ENCODE measurements at places on chromosomes 7 and 10.

DNA sequence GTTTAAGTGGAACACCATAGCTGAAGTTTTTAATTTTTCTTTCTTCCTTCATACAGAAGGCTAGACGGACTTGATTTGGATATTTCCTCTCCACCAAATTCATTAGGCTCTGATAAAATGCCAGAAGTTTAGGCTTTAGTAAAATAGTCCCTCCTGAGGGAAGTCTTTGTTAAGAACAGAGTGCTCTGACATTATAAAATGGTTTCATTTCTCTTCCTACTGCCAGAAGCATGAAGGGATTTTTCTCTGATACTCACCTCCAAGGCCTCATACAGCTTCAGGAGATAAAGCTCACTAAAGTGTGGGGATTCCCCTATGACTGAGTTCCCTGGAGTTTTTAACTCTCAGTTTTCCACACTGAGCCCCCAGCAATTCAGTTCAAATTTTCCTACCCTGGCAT is 1489.6 kb downstream of the REEP3 start:
- no peak for DNase-seq

GRCh38 chr10:28922127-28922526 is 244.8 kb downstream of the BAMBI start:
- DNase-seq: no peak

- no peak for DNase-seq
Observed at GRCh38 chr7:139526578-139527544, 3.4 kb downstream of the CLEC2L start.

GRCh38 chr10:316390-316789 is 181.1 kb downstream of the ZMYND11 start:
- DNase-seq: no peak

DNA sequence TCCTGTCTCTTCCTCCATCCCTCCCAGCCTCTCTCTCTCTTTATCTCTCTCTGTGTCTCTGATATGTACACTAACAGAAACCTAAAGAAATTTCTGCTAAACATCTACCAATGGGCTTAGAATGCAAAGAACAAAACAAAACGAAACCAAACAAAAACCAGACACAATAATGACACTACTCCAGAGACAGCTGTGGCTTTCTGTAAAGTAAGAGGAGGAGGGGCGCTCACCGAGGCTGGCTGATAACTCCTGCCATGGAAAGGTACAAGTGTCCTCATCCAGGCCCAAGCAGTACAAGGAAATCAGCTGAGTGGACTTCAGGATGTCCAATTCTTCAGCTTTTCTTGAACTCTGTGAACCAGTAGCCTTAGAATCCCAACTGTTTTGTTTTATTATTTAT is 70.4 kb upstream of the FZD8 start:
- DNase-seq: no peak

DNA sequence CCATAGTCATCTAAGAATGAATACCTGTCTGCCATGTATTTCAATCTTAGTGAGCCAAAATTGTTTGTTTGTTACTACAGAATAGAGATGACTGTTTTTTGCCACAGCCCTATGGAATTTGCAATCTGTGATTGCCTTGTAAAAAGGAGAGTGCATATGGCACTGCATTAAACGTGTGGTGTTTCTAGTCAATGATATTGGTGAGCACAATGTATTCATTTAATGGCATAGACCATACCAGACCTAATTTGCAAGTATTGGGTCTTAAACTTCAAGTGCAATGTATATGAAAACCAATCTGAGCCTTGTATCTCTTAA is 11.3 kb downstream of the INSIG1 start:
- DNase-seq: no peak

GRCh38 chr7:148695953-148696352 is 2.8 kb upstream of the CUL1 start:
- peak; percentile 26 for DNase-seq

DNA sequence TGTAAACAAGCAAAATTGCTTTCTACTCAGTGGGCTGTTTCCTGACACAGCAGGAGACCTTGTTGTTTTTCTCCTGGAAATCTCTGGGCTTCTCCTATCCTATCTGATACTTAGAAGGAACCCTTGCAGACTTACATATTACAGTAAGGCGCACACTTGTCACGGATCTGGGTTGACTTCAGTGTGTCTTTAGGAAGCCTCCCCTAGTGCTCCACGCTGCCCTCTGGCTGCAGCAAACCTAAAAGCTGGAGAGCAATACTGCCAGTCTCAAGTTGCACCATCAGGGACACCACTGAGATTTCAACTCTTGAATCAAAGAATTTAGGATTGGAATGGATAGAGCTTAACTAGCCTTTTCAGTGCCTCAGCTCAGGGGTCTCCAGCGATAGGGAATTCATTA is 495.3 kb downstream of the LRMDA start:
- peak; percentile 3 for DNase-seq

GRCh38 chr7:117127585-117128168 is 174.4 kb downstream of the ST7 start:
- DNase-seq: peak; percentile 52

DNA sequence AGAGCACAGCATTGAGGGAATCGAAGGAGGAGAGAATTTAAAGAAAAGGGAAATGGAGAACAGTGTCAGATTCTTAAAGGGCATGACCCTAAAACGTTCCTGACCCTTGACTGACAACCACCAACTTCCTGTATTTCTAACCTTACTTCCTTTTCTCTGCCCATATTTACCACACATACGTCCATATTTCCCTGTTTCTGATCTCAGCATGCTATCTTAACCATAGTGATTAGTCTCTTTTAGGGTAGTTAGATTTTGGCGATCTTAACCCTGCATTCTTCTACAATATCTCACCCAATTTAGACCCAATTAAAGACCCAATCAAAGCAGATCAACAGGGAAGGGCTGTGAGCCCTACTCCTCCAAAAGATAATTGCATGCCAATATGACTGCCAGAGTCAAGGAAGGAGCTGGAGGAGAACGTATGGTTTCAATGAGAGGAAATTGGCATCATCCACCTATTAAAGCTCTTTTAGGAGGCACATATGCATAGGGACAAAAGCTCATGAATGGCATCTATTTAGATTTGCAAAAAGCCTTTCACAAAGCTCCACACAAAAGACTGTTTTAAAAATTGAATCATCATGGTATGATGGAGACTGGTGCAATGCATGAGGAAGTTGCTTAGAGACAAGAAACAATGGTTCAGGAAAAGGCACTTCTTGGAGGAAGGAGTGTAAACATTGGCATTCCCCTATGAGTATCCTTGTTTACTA is 49.0 kb upstream of the ARHGAP12 start:
- DNase-seq: peak; percentile 10

DNA sequence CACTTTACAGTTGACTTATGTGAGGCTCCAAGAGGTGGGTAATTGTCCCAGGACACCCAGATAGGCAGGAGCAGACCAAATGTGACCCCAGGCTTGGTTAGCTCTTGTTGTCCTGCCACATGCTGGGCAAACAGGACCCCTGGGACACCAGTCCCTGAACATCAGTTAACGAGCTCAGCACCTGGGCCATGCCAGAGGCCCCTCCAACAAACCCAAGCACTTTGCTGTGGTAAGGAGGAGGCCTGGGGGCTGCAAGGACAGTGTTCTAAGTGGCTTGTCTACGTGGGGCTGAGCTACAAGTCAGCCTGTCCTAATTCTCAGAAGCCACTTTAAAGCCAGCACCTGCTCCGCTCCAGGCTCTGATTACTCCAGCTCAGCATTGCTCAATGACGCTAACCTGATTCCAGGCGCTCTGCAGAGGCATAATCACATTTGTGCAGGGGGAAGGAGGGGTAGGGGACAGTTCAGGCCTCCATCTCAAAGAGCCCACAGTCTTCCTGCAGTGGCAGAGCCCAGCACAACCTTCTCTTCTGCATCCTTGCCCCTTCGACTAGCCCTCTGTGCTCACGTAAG is 57.2 kb downstream of the DDC start:
- DNase-seq: no peak

GRCh38 chr10:13633689-13634088 is 46.9 kb downstream of the PRPF18 start:
- DNase-seq: no peak

- peak; percentile 18 for DNase-seq
Observed at GRCh38 chr10:87865241-87865881, 1.9 kb downstream of the PTEN start.

GRCh38 chr7:98282703-98283102 is 1.2 kb downstream of the BRI3 start:
- DNase-seq: no peak

DNA sequence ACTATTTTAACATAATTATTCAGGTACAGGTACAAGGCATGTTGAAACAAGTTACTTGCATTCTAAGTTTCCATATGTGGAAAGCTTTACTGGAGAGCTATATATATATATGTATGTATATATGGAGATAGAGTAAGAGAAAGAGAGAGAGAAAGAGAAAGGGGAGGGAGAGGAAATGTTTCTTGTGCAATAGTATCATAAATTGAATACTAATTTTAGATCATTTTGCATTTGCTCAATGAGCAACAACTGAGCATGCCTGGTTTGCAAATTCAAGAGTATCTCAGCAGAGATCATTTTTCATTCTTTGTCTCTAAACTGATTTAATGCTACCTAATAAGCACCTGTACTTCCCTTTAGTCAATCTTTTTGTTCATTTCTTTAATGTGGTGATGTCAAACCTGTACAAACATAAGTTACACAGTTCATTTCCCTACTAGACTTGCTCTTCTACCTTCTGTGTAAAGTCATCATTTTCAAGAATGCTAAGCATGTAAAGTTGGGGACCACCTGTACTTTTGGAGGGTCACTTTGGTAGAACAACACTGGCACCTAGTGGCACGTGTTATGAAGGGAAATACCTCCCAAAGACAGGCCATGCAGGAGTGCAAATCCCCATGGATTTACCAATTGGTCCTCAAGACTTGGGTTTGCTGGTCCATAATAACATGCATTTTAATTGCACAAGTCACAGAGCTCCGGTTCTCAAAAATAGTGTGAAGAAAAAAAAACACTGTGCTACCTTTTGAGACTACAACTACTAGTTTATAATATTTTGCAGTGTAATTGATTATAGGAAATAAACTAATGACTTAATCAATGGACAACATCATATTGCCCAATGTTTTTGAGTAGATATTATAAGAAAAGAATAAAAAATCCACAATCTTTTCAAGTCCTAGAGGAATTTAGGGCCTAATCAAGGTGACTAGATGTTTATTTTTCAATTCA is 431.2 kb upstream of the IGFBP3 start:
- DNase-seq: no peak

DNA sequence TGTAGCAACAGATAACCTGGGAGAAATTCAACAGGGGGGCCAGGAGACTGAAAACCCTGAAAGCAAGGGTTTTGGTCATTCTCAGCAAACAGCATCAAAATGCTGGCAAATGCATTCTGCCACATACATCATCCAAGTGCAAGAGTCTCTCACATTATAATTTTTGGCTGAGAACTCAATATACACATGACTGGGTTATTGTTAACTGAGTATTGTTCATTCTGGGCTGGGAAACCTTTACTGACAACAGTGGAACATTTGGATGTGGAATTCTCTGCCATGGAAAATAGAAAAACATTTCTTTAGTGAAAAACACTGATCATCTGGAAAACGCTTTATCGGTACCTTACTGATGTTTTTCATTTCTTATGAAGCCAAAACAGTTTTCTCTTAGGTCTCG is 73.1 kb upstream of the MET start:
- DNase-seq: no peak

GRCh38 chr7:44153948-44154335 is 12.8 kb upstream of the MYL7 start:
- no peak for DNase-seq

- DNase-seq: no peak
Observed at GRCh38 chr10:73781548-73781878, 335 bp upstream of the CHCHD1 start.

DNA sequence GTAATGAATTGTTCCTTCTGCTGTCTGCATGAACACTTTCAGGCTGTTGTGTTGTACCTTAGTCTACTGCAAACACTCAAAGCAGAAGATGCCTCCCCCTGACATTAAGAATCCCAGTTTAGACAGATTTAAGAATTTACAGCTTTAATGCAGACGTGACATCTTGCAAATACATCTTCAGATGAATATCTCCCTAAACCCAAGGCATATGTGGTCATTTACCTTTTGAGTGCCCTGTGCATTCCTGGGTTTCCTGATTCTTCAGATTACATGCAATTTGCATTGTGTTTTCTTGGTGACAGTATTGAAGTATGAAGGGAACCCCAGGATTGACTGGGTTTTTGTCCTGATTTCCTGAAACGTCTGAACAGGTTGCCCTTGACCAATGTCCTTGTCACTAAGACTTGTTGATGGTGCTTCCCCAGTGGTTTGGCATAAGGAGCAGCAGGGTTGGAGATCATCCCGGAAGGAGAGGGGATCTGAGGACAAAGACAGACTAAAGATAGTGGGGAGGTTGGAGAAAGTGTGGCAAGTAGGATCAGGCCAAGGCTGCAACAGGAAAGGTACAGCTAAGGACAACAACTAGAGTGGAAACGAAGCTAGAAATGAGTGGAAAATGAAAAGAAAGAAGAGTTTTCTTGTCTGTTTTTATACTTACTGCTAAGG is 123.8 kb upstream of the RHOBTB1 start:
- no peak for DNase-seq

DNA sequence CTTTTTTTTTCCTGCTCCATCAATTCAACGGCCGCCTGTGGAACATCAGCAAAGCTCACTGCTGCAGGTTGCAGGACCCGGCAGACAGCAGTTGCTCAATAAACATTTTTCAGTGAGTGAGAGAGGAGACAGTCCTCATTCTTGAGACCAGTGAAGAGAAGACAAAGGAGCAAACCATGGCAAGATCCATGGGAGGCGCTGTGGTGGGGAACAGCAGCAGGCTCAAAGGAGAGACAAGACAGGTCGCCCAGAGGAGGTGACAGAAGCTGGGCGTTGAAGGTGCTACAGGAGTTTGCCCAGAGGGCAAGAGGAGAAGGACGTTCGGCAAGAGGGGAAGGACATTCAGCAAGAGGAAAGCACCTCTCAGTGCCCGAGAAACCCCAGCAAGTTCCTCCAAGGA is 74.5 kb upstream of the FGFR2 start:
- no peak for DNase-seq

DNA sequence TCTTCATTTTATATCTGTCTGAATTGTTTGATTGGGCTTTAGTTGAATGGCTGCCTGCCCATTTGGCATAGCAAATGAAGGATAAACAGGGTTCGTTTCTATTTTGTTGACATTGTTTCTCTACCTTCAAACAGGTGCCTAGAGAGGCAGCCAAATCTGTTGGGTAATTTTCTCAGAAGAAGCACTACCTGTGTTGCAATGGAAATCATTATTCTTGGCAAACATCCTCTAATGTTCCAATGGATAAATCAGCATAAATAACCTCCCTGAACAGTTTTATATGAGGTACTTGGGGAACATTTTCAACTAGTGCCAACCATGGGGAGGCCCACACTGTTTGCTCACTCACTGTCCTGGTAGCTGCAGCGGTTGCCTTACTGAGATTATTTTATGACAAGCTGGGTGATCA is 64.4 kb upstream of the PLPP4 start:
- no peak for DNase-seq
